ENCODE measurements at places on chromosomes 12 and 14.

- no peak for DNase-seq
Measured at GRCh38 chr14:20799456-20799891, 3.2 kb downstream of the RNASE1 start.

- no peak for DNase-seq
Measured at GRCh38 chr12:25364529-25365339, 114.0 kb upstream of the KRAS start.

GRCh38 chr14:72519543-72519942, 374.4 kb downstream of the DPF3 start:
- no peak for DNase-seq

DNA sequence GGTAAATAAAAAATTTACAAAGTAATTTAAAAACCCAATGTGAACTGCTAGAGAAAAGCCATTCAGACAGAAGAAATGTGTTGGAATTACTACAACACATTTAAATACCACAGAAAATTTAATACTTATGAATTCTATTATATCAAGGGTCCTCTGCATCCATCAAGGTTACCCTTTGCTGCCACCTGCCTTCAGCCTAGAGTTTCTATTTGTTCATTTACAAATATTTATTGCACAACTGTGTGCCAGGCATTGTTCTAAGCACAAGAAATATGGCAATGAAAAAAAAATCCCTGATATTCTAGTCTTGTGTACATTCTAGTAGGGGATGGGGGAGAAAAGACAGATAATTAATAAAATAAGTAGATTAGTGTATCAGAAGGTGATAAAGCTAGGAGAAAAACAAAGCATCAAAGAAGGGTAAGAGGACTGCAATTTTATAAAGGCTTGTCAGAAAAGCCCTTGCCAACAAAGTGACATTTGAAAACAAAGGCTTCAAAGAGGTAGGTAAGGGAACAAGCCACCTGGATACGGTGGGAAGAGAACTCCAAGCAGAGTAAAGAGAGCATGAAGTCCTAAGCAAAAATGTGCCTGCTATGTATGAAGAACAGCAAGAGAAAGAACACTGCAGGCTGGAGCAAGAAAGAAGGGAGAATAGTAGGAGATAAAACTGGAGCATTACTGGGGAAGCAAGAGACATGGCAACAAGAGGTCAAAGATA, 59.1 kb upstream of the SLC6A13 start:
- DNase-seq, result no peak

DNA sequence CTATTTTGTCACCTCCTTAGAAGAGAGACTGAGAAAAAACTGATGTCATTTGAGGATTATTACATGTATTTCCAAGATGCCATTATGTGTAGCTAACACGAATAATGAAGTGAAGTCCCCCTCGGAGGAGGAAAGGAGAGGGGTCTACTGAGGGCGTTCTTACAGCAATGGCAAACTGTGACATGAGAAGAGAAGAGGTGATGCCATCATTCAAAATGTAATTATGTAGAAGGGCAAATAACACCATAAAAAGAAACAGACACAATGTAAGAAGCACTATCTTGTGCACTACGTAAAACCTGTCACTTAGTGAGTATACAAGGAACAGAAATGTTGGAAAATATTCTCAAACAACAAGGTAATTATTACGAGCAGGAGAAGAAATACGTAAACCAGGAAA, 126.5 kb downstream of the NELL2 start:
- DNase-seq, result no peak

GRCh38 chr14:79011920-79012204, 841.7 kb downstream of the NRXN3 start:
- DNase-seq, result no peak

GRCh38 chr12:127143020-127143419, 1124.0 kb upstream of the TMEM132C start:
- no peak for DNase-seq

DNA sequence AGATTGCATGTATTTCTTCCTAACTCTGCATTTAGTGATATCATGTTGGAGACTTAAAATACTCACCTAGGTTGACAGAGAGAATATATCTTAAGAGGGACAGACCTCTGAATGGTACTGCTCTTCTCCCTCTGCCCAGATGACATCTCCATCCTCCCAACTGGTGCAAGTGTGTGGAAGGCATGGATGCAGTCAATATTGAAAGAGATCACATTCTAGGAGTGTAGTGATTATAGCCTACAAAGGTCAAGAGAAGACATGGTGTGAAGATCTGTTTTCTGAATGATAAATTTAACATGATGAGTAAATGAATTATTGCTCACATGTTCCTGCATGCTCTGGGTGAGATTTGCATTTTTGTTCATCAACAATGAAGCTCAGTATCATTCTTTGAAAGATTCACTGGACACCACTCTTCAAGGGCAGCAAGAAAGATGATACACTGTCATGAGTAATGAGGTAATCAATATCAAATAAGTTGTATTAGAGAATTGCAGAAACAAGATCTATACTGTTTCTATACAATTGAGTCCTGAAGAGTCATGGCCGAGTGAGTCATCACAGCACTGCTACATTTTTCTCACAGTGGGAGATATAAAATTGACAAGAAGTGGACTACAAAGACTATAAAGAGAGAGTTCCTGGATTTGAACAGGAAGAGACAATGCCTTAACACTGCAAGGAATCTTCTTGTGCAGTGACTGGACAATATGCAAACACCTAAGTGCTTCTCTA, 183.3 kb upstream of the KRR1 start:
- no peak for DNase-seq

GRCh38 chr12:57545809-57546437, 1.1 kb downstream of the DCTN2 start:
- no peak for DNase-seq

DNA sequence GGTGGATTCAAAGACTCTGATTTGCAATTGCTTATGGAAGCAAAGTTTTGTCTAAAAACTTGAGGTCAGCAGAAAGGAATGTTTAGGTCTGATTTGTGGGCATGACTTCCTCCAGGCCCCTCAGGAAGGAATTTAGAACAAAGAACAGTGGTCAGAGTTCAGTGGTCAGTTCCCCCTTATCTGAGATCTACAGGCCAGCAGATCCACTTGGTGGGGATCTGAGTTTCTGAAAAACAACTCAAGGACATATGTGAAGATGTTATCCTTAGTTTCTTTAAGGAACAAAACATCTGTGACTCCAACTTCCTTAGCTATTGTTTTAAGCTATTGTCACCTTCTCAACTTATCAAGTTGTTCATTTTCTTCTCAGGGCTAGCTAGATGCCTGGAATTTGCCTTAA, 28.0 kb upstream of the NAA30 start:
- DNase-seq, result no peak

DNA sequence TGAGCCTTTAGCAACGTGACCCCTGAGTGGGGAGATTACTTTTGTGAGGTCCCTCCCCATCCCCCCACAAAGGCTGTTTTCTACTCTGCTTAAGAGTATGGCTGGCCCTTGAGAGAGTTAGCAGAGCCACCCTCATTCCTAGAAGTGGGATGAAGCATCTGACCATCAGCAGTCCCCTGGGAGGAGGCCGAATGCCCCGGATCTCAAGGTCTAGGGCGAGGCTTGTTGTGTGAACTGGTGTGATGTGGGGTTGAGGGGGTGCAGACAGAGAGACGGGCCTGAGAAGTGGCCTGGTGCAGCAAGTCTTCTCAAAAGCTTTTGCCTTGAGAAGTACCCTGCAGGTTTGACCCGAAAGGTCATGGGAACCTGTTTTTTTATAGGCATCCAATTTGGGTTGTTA, 153.0 kb upstream of the FKBP4 start:
- no peak for DNase-seq

- no peak for DNase-seq
Measured at GRCh38 chr14:69755296-69755695, 11.6 kb upstream of the SRSF5 start.

DNA sequence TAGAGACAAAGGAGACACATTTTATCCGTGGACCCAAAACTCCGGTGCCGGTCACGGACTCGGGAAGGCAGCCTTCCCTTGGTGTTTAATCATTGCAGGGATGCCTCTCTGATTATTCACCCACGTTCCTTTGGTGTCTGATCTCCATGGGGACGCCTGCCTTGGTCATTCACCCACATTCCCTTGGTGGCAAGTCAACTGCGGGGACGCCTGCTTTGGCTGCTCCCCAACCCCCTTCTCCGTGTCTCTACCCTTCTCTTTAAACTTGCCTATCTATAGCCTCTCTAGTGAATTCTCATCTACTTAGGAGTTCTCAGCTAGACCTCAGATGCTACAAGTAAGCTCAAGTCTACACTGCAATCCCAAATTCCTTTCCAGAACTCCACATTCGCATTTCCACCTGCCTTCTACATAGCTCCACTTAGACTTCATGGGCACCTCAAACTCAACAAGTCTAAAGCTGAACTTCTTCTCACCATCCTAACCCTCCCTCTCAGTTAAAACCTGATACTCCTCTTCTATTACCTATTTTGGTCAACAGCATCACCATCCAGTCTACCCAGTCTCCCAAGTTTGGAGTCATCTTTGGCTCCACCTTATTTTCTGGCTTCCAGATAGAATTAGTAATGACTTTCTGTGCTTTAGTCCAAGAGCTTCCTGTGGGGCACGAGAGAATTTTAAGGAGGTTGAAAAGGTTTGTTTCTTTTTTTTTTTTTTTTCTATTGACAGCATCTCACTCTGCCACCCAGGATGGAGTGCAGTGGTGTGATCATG, 14.4 kb downstream of the SPTLC2 start:
- no peak for DNase-seq

GRCh38 chr12:124754949-124755800, 108.5 kb downstream of the SCARB1 start:
- no peak for DNase-seq

GRCh38 chr12:129381715-129382114, 522.1 kb downstream of the TMEM132D start:
- DNase-seq, result no peak

DNA sequence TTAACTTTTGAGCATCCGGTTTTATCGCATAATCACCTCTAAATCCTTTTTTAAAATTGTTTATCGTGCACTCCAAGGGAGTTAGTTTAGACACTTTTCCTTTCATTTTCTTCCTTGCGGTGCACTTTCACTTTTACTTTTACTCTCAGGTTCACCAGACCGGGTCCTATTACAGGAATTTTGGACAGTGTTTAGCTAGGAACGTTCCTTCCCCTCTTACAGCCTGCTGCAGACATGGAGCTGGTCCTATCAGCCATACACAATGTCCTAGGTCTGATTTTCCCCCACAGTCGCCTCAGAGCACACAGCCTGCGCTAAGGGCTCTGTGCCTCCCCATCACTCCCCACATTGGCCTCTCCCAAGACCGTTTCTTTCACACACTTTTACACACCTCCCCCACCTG, 103.9 kb downstream of the ALG10 start:
- no peak for DNase-seq

- DNase-seq, result no peak
Measured at GRCh38 chr12:29759950-29760349, 23.8 kb downstream of the TMTC1 start.

Data from stimulated activated CD4-positive, alpha-beta T cell treated with anti-CD3 and anti-CD28 coated beads, TNF-alpha, amount 100 ng/mL, for 4 hours (primary cell).